Naive thymus-derived CD8-positive, alpha-beta T cell (primary cell): ENCODE measurements at places on chromosomes 13 and 19.

- peak; percentile 31 for DNase-seq
Observed at GRCh38 chr13:25901460-25902376, 150.1 kb downstream of the SHISA2 start.

DNA sequence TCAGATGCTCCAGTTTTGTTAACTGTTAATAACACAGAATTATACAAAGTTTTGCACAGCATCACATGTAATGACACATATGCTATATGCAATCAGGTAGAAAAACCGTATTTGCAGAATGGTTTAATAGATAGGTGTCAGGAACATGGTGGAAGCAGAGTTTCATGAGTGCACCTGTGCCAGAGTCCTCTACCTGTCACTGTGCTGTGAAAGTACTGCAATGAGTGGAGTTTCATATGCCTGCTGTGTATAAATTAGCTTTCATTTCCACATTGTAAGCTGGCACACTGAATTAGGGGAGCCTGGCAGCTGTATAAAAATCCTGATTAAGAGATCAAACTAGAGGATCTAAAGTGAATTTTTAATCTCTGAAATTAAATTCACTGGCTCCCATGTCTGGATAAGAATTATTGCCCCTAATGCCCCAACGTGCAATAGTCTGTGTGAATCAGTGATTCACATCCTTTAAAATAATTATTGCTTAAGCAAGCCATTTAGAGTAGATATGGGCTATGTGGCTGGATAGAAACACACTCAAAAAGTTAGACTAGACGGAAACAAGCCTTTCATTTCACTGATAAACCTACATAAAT, 8.5 kb upstream of the EEF1AKMT1 start:
- DNase-seq = no peak

DNA sequence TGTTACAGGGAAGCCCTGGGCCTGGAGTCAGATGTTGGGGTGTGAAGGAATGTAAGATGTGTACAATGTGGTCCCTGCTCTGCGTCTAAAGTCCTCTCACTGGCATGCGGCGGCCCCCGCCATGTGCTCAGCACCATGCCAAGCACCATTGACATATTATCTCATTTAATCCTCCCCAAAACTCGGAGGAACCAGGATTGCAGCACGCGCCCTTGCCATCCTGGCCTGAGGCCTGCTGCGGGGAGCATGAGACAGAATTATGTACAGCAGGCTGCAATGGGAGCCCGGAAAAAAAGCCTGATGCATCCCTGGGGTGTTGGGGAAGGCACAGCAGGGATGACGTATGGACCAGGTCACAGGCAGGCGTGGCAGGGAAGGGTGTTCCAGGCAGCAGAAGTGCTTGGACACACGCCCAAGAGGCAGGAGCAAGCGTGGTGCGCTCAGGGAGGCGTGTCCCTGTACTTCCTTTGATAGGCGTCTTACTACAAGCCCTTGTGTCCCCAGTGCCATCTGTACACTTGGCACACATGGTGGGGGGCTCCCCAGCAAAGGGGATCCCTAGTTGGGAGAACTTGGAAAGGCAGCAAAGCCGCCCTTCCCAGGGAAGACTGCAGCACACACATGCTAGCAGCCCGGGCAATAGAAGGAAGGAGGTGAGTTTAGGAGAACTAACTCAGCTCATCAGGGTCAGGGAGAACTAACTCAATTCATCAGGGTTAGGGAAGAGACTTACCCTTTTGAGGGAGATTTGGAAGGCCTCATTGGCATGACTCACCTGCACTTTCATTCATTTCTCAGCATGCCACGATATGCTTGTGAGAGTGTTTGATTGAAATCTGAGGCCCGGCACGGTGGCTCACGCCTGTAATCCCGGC, 3.4 kb downstream of the EVI5L start:
- no peak for DNase-seq

- DNase-seq = no peak
Observed at GRCh38 chr13:113137691-113138298, 15.2 kb downstream of the F10 start.
